ENCODE measurements at places on chromosomes 2 and 18.

GRCh38 chr2:232539298-232540231 lies at the start of gene CHRNG:
CHRNG (plus strand) TSS chr2:232539692; CDS start chr2:232539748, 56 bp downstream.
- no peak for DNase-seq

- no peak for DNase-seq
These were observed 275.3 kb downstream of the RAD51AP2 start for GRCh38 chr2:17242813-17243485.

DNA sequence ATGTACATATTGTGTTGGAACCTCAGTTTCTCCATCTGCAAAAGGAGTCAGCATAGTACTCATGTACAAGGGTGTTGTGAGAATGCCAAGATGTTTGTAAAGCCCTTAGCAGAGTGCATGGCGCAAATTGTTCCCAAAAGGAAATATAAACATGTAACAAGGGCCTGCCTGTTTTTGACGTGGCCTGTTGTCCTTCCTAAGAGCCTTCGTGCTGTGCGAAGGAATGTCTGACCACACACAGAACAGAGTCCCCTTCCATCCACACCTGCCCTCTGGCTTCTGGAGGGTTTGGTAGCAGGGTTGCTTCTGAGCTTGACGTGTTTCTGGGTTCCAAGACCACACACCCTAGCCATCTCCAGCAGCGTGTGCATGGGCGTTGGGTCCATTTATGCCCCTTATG lies 34.9 kb downstream of the CABLES1 start:
- no peak for DNase-seq

DNA sequence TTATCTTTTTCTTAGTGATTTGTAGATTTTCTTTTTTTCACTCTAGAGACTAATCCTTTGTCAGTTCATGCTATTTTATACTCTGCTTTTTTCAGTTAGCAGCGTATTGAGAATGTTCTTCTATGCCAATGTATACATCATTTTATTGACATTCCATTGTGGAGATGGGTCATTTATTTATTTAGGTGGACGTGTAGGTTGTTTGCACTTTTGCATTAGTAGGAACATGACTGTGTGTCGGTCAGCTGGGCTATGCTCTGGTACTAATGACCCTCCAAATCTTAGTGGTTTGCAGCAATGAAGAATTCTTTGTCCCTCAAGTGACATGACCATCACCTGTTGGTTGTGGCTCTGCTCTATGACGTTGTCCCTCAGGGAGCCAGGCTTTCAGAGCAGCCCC lies 33.6 kb downstream of the HPCAL1 start:
- no peak for DNase-seq

DNA sequence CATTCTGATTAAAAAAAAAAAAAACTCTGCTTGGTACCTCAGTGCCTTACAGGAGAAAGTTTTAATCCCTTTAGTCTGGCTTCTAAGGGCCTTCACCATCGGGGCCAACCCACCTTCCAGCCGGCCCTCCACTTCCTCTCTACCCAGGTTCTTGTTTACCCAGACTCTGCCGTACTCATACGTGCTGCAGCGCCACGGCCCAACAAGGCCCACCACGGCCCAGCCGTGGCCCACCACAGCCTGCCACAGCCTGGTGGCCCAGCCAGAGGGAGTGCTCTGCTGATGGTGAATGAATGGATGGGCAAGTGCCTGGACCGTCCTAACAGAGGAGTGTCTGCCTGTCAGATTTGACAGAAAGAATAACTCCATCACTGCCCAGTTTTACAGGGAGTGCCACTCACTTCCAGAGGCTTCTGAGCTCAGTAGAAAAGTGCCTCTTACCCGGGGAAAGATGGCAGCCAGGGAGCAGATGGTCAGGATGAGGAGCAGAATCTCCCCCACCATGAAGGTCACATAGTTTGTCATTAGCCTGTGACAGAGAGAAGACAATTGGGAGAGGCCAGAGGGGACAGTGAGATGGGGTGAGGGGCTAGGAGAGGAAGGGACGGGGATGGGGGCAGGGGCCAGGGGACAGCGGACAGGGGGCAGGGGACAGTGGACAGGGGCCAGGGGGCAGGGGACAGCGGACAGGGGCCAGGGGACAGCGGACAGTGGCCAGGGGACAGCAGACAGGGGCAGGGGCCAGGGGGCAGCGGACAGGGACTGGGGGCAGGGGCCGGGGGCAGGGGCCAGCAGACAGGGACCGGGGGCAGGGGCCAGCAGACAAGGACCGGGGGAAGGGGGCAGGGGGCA lies 38.2 kb downstream of the CENPO start:
- DNase-seq: peak; percentile 9

DNA sequence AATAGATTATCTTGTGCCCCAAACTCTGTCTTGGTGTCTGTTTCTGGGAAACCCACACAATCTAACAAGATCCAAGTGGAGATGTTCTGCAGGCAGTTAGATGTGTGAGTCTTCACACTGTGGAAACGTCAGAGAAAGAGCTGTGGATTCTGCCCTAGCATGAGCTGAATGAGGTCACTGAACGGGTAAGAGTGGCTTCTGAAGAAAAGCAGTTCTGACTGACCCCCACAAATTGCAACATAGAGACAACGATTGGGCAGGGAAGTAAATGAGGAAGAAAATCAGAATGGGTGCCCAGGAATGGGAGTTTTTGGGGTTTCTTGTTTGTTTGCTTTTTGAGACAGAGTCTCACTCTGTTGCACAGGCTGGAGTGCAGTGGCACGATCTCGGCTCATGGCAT lies 12.9 kb upstream of the RPL37A start:
- DNase-seq: no peak

GRCh38 chr2:10614939-10615338 lies 74.8 kb downstream of the NOL10 start:
- DNase-seq: no peak

GRCh38 chr2:111698743-111699554 lies 185.0 kb downstream of the ANAPC1 start:
- DNase-seq: no peak

GRCh38 chr2:25368660-25369059 lies 26.9 kb upstream of the DNMT3A start:
- no peak for DNase-seq

GRCh38 chr2:177419274-177419673 lies 26.7 kb downstream of the AGPS start:
- no peak for DNase-seq

GRCh38 chr2:55976681-55977080 lies 53.1 kb upstream of the EFEMP1 start:
- DNase-seq: no peak

GRCh38 chr2:172972005-172972619 lies 103.5 kb upstream of the MAP3K20 start:
- DNase-seq: peak; percentile 38

DNA sequence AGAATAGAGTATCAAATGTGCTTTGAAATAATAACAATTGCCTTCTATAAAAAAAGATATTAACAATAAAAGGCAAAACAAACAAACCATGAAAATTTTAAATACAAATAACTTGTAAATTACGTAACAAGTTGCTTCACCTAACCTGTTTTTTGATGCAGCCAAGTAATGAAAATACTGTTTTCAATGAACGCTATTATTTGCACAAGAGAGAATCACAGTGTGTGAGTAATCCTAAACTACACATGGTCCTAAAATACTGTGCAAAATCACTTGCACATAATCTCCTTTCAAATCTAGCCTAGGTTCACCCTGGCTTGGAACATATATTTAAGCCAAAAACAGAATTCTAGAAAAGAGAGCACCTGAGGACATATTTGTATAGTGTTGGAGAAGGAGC lies 98.9 kb downstream of the CCDC148 start:
- DNase-seq: no peak

DNA sequence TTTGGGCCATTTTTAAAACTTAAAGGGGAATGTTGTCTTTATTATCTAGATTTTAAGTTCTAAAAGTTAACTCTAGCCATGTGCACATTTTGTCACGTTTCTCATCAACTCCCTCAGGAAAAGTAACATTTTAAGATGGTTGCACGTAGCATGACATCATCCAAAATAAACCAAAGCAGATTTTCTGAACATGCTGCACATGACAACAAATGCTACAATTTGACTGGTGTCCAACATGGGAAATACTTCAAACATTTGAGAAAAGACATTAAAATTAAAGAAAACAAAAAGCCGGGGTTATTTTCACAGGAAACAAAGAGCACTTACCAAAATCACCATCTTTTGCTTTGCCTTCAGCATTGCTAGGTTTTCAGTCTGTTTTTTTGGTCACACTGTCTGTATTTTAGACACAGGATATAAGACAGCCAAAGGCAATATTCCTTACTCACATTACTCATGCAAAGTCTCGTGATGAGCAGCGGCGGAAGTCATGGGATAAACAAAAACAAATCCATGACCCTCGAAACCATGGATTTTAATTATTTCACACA lies 51.3 kb upstream of the RND3 start:
- DNase-seq: no peak

- no peak for DNase-seq
These were observed 127.6 kb upstream of the LINC00305 start for GRCh38 chr18:64276311-64277090.

- DNase-seq: no peak
These were observed 12.3 kb upstream of the MEP1B start for GRCh38 chr18:32177530-32177929.

DNA sequence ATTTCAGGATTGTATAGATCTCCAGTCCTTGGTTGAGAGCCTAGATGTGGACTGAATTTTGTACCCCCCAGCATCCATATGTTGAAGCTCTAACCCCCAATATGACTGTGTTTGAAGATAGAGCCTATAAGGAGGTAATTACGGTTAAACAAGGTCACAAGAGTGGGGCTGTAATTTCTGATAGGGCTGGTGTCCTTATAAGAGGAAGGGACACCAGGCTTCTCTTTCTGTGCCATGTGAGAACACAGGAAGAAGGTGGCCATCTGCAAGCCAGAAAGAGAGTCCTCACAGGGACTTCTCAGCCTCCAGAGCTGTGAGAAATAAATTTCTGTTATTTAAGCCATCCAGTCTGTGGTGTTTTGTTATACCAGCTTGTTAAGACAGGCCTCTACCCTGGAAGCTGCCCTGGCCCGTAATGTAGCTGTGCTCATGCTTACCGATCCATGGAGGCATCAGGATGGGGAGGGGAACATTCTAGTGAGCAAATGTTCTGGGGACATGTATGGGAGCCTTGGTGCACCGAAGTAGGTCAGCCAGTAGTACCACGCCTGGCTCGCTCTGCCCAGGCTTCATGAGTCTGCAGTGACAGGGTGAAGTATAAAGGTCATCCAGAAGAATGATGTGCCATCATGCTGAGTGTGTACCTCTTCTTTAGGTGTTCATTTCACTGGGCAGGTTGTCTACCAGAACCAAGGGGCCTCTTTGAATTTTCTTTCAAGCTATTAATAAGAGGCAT lies 16.1 kb downstream of the RASGRP3 start:
- DNase-seq: no peak

GRCh38 chr2:60556576-60557485 lies 3.4 kb upstream of the BCL11A start:
- DNase-seq: no peak

- no peak for DNase-seq
These were observed 165.2 kb downstream of the TDRD15 start for GRCh38 chr2:21288739-21289520.

DNA sequence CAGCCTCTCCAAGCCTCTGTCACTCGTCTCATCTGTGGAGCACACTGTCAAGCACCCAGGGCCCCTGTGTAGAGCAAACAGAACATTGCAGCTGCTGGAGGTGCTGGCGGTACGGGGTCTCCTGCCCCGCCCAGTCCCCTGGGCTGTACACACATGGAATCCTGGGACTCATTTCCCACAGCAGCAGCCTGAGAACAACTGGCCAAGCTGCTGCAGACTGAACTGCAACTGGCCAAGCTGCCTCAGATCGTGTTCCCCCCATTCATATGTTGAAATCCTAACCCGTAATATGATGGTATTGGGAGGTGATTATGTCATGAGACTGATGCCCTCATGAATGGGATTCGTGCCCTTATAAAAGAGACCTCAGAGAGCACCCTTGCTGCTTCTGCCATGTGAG lies 130.5 kb downstream of the NCK2 start:
- DNase-seq: no peak

DNA sequence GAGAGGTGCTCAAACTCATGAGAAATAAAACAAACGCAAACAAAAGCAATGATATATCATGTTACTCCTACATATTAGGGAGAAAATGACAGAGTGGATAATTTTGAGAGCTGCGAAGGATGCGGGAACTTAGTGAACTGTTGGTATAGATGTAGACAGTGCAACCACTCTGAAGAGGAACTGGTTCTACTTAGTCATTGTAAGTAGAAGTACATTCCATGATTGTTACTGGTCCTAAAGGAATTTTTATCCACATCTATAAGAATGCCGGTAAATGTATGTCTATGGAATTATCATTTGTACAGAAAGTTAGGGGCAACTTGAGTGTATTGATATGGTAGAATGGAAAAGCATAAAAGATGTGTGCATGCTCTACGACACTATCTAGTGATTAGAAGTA lies 1238.4 kb downstream of the LRP1B start:
- no peak for DNase-seq

- no peak for DNase-seq
These were observed 9.0 kb downstream of the LRRTM4 start for GRCh38 chr2:77513191-77513590.

- no peak for DNase-seq
These were observed 136.0 kb downstream of the PTH2R start for GRCh38 chr2:208542465-208543041.

- no peak for DNase-seq
These were observed 23.3 kb downstream of the TRABD2A start for GRCh38 chr2:84857566-84857965.

GRCh38 chr2:208297961-208298360 lies 31.9 kb downstream of the PIKFYVE start:
- no peak for DNase-seq

GRCh38 chr2:33363325-33364298 lies 112.8 kb upstream of the RASGRP3 start:
- no peak for DNase-seq

DNA sequence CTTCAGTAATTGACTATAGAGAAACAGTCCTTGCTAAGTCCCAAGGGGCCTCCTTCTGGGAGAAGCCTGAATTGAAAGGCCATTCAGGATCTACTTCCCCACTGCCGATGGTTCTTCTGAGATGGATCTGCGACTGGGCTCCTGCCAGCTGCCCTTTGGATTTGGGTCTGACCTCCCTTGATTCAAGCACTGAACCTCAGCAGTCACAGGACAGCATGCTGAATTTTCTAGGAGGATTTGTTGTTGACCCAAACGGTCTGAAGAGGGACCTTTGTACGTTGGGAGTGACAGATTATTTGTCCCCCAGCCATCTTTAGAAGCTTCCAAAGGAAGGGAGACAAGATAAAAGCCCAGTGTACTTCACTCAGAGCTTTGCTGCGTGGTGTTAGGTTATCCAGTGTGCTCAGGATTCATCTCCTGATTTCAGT lies 67.1 kb downstream of the NXPH2 start:
- no peak for DNase-seq

GRCh38 chr2:492178-492577 lies 185.0 kb downstream of the TMEM18 start:
- DNase-seq: no peak

GRCh38 chr2:7811073-7811472 lies 870.8 kb upstream of the ID2 start:
- no peak for DNase-seq

DNA sequence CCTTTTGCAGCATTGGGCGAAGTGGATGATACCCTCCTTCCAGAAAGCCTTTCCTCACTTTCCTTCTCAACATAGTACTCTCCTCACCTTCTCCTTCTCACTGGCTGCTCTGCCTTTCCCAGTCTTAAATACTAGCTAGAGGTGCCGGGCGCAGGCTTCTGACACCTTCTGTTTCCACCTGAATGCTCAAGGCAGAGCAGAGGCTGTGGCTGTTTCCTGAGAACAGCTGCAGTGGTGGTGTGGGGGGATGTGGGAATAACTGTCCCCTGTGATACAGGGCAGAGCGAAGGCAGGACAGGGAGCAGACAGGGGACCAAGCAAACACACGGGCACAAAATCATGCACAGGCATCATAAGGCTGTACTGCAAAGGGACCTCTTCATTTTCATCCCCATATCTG lies 303.1 kb downstream of the SS18 start:
- no peak for DNase-seq

- DNase-seq: no peak
These were observed 28.4 kb downstream of the DNAH7 start for GRCh38 chr2:196040218-196040617.

Data from GM12891 (cell line).